ENCODE measurements at places on chromosomes 6 and 20.

- no peak for DNase-seq
Measured at GRCh38 chr20:37096415-37097041, 731 bp upstream of the RBL1 start.

GRCh38 chr6:136609873-136610706, 59.9 kb upstream of the MAP7 start:
- peak; percentile 10 for DNase-seq

DNA sequence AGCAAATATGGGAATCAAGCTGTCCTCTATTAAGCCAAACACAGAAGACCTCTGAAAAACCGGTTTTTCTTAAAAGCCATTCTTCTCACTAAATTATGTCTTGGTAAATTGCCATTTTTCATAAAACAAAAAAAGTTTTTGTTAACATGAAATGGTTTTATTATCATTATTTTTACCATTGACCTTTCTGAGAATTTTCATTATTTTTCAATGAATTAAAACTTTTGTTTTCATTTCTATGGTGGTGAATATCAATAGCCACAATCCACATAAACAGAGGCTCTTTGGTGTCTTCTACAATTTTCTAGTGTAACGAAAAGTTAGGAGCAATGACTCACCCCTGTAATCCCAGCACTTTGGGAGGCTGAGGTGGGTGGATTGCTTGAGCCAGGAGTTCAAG, 2.1 kb downstream of the SF3B5 start:
- no peak for DNase-seq

DNA sequence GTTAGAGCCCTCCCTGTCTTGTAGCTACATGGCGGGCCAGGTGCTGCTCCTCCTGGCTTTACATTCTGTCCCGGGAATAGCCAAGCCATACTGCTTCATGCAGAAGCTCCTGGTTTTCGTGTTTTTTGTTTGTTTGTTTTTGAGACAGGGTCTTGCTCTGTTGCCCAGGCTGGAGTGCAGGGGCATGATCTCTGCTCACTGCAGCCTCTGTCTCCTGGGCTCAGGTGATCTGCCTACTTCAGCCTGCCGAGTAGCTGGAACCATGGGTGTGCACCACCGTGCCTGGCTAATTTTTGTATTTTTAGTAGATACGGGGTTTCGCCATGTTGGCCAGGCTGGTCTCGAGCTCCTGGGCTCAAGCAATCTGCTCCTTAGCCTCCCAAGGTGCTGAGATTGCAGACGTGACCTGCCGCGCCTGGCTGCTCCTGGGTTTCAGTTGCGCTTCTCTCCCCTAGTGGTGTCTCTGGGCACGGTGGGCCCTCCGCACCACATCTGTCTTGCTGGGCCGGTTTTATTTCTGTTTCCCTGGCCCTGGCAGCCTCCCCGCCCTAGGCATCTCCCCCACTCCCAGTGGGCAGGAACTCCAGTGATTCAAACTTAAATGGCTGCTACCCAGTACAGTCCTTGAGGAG, 12.9 kb downstream of the CDYL start:
- DNase-seq = no peak

DNA sequence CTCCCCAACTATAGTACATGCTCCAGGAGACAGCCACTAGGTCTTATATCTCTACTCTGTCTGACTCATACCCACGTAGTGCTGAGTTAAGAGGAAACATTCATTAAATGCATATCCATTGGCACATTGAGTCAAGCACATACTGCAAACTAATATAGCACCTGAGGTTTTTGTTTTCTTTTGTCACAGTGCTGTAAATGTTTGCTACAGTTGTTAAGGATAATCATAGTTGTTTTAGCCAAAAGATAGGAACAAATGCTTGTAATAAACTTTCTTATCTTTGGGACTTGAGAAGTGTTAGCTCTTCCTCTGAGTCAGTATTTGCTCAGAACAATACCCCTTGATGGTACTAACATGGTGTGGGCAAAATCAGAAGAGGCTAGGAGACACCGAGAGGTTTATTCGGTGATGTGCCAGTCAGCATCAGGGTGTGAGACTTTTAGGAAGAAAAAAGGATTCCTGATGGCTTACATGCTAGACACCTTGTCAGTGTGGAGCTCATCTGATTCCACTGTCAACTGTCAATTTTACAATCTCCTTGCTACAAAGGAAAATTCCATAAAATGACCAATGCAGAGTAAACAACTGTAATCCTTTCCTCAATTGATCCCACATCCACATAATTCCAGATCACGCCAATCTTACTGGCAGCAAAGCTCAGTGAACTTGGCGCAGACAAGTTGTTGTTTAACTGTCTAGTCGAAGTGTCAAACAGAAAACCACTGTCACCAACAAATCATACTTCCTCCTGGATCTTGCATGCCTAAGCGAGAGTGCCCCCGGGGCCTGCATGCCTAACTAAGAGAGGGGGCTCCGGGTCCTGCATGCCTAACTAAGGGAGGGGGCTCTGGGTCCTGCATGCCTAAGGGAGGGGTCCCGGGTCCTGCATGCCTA, 36.1 kb downstream of the ELOVL2 start:
- no peak for DNase-seq

DNA sequence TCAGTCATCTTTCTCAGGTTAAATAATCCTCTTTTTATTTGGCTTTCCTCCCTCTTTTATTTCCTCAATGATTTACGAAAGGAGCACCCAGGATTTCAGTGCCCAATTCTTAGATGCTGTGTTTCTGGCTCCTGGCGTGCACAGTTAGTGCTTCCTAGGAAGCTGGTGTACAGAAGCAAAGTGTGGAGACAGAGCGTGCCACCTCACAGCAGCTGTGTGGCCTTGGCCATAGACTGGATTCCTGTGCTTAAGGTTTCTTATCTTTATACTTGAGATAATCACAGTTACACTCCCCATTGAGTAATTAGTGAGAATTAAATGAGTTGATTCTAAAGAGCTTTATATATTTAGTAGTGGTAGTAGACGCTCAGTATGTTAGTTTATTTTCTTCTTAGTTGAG, 39.7 kb upstream of the GJA1 start:
- DNase-seq = no peak

- DNase-seq = no peak
Measured at GRCh38 chr20:57653546-57653900, 33.3 kb upstream of the ZBP1 start.
